ENCODE measurements at places on chromosomes 11 and 22.

DNA sequence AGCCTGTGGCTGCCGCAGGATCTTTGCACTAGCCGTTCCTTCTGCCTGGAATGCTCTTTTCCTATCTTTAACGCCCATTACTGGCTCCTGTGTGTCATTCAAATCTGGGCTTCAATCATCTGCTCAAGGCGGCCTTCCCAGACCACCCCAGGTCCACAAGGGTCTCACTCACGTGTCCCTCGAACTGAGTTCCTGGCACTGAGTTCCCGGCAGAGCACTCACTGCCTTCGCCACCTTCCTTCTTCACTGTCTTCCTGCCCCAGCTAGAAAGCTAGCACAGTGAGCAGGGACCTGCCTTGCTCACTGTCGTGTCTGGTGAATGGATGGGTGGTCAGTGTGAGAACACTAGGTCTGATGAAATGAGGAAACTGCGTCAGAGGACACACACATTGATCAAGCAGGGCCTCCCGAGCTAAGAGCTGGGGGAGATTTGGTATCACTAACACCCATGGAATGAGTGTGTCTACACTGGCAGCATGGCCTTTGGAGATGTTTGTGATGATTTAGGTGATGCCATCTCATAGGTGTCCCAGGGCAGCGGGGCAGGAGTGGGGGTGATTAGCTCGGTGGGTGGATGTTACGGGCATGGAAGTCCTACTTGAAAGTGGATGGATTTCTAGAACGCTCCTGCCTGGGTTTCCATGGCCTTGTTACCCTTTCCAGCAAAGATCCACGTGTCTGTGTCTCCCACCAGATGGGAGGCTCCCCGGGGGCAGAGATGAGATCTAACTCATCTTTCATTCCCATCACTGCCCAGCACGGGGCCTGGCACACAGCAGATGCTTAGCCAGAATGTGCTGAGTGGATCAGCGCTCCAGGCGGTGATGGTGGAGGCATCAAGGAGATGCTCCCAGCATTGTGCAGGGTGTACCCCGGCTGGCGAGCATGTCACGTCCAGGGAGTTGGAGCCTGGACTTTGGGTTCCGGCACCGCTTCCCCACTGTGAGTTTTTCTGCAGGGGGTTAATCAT lies 64.5 kb downstream of the SHISAL1 start:
- DNase-seq = no peak

DNA sequence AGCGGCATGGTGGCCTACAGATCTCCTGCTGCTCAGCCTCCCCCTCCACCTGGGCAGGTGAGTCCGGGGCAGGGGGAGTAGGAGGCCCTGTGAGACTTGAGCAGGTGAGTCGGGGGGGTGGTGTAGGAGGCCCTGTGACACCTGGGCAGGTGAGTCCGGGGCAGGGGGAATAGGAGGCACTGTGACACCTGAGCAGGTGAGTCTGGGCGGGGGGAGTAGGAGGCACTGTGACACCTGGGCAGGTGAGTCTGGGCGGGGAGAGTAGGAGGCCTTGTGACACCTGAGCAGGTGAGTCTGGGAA lies 299.3 kb downstream of the BRD1 start:
- no peak for DNase-seq

- DNase-seq = no peak
Observed at GRCh38 chr22:36541831-36542411, 13.0 kb upstream of the EIF3D start.

DNA sequence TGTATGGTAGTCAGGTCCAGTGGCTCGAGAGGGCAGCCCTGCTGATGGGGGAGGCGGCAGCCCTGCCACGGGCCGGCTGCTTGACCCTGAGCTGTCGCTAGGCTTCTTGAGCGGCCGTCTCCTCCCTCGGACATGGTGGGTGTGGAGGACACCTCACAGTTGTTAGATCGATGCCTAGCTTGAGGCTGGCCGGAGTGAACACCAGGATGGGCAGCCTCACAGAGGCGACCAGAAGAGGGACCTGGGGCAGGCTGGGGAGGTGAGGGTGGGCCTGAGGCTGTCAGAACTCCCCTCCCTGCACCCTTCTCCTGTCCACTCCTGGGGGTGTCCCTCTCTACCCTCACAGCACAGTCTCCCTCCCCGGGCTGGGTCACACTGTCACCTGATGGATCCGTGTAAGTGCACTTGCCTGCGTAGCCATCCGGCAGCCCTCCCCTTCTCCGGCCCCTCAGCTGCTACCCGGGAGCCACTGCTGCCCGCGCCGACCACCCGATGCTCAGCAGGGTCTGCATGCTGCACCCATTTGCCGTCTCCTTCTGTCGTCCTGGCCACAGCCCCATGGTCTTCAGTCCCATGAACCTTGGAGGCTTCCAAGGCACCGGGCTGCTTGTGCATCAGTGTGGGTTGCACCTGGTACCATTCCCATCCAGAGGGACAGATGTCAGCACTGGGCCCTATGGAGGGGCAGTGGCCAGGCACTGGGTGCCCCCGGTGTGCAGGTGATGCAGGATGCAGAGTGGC lies 394.1 kb downstream of the TBC1D22A start:
- DNase-seq = no peak

- no peak for DNase-seq
Observed at GRCh38 chr11:71266114-71266833, 13.9 kb upstream of the SHANK2 start.

GRCh38 chr11:105960252-105961245 lies 61.5 kb downstream of the MSANTD4 start:
- no peak for DNase-seq

GRCh38 chr11:68715456-68716122 lies 31.2 kb downstream of the GAL start:
- no peak for DNase-seq

GRCh38 chr11:44623341-44623730 lies 57.9 kb downstream of the CD82 start:
- DNase-seq = no peak

DNA sequence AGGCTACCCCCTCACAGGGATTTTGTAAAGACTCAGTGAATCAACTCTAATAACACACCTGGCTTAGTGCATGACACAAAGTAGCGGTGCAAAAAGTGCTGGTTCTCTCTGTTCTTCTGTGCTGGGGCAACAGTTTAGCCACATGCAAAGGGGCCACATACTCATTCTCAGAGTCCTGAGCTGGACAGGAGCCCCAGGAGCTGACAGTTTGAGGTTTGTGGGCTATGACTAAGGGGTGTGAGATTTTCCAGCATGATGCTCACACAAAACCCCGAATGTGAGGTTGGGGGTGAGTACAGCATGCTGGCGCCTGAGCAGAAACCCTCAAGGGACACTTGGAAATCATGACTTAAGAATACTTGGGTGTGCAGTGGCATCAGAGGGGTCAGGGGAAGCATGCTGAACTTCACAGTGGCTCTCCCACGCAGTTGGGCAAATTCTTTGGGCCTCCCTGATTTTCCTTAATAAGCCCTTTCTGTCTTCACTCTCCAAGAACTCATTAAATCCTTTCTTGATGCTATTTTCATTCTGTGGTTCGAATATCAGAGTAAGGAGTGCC lies 31.0 kb downstream of the TMPRSS5 start:
- DNase-seq = no peak

DNA sequence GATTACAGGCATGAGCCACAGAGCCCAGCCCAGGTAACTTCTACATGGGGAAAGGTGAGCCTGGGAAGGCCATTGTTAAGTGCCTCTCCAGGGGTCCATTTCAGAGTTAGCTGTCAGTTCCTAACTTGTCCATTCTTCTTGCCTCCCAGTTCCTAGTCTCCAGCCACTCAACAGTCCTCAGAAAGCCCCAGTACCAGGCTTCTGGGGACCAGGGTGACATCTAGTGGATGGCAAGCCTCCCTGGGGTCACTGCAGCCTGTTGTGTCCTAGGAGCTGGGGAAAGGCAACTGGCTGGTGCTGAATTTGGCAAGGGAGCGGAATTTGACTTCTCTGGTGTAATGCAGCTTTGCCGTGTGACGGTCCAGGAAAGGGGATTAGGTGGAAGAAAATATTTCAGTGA lies 2.1 kb downstream of the LGALS12 start:
- DNase-seq = no peak

GRCh38 chr22:19819208-19819910 lies 35.3 kb downstream of the GNB1L start:
- peak; percentile 3 for DNase-seq

DNA sequence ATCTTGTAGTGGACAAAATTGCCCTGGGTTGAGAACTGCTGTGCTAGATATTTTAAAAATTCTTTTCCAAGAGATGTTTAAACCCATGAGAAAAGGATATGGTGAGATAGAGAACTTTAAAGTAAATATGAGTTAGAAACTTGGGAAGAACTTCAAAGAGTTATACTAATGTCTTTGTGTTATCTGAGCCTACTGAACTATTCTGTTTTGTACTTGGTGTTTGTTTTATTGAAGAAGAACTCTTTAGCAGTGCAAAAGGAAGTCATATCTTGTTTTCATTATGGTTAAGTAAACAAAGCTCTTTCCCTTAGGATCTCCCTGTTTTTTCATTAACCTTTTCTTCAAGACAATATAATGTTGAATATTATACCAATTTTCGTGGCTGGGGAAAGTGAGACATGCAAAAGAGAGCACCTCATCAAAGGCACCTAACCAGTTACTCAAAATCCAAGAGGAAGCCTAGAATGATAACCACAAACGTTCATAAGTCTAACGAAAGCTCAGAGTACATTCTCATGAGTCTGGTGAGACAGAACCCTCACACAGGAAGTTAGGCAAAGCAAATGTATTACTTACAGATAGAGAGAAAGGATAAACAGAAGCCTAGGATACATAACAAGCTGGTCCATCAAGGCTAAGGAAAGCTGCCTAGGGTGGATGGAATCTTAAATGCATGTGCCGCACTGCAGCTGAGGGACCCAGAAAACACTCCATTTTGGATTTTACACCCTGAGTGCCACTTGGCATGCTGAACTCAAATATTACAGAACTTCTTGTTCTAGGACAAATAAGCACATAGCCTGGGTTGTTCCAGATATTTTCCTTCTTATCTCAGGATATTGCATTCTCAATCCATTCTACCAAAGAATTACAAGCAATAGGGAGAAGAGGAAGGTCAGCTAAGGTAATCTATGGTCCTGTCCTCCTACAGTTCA lies 112.5 kb upstream of the ANO3 start:
- DNase-seq = no peak

DNA sequence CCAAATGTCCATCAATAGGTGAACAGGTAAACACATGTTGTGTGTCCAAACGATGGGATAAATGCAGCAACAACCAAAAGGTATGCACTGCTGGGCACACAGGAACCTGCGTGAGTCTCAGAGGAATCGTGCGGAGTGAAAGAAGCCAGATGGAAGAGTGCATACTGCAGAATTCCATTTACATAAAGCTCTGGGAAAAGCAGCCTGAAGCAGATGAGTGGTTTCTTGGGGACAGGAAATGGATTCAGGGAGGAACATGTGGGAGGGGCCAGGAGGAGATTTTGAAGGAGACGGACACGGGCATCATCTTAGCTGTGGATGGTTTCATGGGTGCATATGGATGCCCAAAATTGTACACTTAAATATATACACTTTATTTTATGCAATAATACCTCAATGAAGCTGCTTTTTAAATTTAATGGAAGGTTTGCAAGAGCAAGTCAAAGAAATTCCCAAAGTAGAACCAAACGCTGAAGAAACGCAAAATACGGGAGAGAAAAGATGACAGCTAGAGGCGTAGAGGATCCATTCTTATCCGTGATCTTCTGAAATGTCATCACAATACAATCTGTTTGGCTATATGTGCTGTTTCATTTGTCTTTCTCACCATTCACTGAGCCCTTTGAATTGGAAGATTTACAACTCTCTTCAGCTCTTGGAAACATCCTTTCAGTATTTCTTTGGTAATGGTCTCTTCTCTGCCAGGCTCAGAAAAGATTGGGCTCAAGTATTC lies 24.5 kb downstream of the ST14 start:
- no peak for DNase-seq

DNA sequence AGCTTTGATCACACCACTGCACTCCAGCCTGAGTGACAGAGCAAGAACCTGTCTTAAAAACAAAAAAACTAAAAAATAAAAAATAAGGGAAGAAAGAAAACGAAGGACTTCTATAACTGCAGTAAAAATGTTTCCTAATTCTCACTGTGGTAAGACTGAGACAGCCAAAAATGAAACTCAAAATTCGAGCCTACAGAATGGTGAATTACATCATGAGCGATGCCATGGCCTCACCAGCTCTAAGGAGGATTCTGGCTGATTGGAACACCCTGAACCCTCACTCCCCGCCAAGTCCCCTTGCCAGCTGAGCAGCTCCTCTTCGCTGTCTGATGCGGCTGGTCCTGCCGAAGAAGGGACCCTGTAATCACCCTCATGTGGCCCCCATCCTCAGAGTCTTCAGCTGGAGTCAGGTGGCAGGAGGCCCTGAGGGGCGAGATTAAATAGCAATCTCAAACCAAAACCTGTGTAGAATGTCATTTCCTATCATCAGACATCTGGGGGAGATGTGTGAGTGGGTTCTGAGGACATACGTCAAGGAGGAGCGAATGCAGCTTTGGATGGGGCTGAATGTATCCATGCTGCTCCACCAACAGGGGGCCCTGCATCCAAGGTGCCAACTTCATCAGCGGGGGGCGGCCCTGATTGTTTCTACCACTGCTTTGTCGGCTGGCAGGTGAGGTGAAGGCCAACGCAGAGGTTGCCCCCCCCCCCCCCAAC lies 29.2 kb downstream of the PDGFB start:
- DNase-seq = no peak

DNA sequence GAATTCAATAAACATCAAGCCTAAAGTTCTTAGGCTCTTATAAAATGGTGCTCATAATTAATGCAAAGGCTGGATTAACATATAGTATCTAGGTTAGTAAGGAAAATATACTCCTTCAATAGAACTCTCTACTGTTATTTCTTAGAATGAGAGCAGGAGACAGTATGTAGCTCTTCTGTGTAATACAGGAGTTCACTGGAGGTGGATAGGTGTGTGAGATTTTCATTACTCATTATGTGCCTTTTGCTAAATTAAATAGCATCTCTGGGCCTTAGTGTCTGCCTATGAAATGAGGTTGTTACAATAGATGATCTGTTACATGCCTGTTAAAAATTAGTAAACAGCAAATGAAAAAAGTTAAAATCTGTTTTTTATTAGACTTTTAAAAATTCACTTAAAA lies 20.6 kb downstream of the EED start:
- no peak for DNase-seq

GRCh38 chr11:11998091-11998781 lies 10.2 kb downstream of the DKK3 start:
- no peak for DNase-seq

GRCh38 chr22:49392247-49392646 lies 435.4 kb downstream of the BRD1 start:
- DNase-seq = no peak

DNA sequence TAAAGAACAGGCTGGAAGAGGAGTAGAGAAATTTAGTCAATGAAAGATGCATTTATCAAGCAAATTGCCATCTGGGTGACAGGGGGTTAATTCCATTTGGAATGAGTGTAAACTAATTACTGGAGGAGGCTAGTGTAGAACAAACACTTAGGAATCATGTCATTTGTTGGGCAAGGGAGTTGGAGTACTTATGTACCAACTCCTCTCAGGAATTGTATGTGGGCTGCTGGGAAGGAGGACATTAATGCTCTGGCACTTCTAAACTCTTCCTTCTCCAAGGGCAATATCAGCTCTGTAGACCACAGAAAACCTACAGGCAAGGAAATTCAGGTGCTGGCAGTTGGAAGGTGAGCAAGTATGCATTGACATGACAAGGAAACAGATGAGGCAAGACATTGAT lies 141.0 kb downstream of the MSANTD4 start:
- no peak for DNase-seq

- DNase-seq = no peak
Observed at GRCh38 chr22:38733329-38733723, 22.5 kb downstream of the SUN2 start.

- no peak for DNase-seq
Observed at GRCh38 chr11:36131721-36132397, 157.4 kb downstream of the COMMD9 start.

GRCh38 chr11:15396778-15397177 lies 282.1 kb downstream of the INSC start:
- DNase-seq = no peak
